Small intestine (tissue), 16 donors: ENCODE measurements at places on chromosomes 3 and 15. TPM values are rescaled to one million over a fixed set of nuclear protein-coding genes. Genes with fewer than 3 reads are reported as not detected.

DNA sequence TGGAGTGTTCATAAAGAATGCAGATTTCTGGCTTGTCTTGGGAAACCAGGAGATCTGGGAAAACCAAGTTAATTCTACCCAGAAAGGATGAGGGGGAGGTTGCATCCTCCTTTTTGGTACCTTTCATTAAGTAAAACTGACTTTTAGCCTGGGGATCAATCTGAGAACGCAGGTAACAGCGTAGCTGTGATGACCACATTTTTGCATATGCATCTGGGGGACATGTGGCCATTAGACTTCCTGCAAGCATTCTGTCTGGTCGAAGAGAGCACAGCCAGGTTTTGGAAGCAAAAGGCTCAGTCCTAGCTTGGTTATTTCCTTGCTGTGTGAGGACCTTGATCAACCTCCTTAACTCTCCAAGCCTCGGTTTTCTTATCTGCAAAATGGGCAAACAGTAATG, 145.2 kb downstream of the SHQ1 start:
- DNase-seq: no peak

DNA sequence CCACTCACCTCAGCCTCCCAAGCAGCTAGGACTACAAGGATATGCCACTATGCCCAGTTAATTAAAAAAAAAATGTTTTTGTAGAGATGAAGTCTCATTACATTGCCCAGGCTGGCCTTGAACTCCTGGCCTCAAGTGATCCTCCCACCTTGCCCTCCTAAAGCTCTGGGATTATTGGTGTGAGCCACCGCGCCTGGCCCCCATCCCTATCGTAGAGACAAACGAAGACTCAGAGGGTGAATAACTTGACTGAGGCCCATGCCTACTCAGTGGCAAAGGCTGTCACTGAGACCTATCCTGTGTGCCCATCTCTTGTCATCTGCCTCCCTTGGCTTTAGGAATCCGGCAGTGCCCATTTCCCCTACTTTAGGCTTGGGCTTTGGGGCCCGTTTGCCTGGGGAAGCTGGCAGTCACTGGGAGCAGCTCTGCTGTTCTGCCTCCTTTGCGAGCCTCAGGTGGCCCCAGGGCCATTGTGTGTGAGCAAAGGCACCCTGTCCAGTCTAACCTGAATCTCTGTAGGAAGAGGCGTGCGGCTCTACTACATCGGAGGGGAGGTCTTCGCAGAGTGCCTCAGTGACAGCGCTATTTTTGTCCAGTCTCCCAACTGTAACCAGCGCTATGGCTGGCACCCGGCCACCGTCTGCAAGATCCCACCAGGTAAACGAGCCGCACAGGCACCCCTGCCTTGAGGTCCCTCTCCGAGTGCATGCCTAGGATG, 70.1 kb downstream of the AAGAB start:
- no peak for DNase-seq

- DNase-seq: no peak
These were observed 19.0 kb downstream of the ANP32A start for GRCh38 chr15:68801572-68802148.

DNA sequence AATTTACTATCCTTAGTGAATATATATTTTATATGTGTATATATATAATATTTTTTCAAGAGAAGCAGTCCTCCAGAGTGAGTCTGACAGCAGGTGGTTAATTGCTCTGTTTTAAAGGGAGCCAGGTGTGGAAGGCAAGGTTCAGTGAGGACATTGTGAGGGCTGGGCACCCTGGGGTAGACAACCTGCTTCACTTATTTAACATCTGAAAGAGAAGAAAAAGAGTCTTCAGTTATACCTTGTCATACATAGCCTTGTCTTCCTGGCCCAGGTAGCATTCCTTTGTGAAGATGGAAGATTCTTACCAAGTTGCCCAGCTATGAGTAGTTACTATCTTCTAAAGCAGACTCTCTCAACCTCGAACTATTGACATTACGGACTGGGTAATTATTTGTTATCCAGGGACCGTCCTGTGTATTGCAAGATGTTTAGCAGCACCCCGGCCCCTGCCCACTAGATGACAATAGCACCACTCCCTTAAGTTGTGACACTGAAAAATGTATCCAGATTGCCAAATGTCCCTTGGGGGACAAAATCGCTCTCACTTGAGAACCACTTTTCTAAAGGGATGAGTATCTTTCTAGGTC, 336.0 kb upstream of the TRIM42 start:
- DNase-seq: no peak

DNA sequence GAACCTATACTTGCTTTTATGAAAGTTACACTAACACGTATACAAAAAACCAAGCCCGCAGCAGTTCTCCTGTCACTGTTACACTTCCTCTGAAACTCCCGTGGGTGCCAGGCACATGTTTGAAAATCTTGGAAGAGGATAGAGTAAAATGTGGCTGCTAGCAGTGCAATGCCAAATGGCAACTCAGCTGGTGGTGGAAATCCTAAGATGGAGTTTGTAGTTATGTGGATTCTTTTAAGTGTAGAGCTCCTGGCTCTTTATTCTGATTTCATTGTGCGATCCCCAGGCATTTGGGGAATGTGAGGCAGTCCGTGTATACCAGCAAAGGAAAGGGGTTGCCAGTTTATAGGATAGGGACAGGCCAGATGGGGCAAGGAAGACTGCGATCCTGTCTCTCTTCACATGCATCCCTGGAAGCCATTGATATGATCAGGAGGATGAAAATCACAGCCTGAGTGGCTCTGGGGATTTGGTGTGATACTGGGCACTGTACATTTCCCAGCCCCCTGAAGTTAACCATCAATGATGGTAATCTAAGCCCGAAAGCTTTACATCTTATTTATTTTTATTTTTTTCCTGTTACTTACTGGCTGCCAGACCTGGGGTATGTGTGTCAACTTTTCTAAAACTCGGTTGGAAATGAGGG, 1.1 kb downstream of the STAC start:
- no peak for DNase-seq

DNA sequence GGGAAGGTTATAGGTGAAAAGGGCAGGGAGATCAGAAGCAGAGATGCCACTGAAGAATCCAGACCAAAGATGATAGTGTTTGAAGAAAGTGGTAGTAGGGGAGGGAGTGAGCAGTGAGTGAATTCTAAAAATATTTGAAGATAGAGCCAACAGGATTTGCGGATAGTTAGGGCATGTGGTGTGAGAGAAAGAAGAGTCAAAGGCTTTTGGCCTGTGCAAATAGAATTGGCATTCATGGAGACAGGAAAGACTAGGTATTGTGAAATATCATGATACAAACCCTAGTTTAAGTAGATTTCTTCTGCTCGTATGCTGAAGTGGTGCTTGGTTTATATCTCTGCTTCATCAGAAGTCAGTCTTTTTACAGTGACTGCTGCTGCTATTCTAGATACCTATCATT, 224.2 kb upstream of the CFAP20DC start:
- DNase-seq: no peak

DNA sequence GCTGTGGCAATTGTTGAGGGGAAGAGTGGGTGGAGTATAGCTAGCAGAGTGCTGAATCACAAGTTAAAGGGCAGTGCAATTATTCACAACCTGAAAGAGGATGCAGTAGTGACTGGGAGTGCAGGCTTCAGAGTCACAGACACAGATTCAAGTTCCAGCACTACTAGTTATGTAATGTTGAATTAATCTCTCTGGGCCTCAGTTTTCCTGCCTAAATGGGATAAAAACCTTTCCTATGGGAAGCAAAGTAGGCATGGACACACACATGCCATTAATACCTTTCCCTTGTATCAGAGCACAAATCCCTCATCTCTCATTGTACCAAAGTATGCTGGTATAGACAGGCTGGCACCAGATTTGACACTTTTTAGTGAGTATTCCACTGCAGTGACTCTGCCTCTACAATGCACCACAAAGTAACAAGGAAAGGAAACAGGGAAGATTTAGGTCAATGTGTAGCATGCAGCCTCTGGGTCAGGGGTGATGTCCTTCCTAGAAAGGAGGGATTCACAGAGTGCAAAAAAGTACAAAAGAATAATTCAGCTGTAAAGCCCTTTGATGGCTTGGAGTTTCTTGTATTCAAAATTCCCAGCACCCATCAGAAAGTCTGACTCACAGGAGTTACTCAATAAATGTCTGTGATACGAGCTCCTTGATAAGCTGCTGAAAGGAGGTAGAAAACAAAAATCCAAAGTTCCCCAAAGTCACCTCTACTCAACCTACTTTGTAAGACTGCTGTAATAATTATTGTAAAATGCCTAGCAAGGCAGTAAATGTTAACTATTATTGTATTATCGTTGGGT, 507.5 kb upstream of the TGFBR2 start:
- peak; percentile 73 for DNase-seq

DNA sequence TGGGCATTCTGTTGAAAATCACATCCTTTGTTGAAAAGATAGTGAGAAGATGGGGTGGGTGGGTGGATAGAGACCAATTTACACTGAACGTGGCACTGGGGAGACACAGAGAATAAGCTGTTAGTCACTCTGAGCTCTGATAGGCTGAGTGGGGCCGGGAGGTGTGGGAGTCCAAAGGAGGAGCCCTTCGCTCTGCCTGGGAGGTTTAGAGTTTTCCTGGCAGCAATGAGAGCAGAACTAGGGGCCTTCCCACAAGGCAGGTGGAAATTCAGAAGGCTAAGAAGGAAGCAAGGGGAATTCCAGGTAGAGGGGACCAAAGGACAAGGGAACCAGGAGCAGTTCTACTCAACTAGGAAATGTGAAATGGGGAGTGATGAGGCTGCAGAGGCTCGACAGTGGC, 272.7 kb downstream of the RPLP1 start:
- no peak for DNase-seq

DNA sequence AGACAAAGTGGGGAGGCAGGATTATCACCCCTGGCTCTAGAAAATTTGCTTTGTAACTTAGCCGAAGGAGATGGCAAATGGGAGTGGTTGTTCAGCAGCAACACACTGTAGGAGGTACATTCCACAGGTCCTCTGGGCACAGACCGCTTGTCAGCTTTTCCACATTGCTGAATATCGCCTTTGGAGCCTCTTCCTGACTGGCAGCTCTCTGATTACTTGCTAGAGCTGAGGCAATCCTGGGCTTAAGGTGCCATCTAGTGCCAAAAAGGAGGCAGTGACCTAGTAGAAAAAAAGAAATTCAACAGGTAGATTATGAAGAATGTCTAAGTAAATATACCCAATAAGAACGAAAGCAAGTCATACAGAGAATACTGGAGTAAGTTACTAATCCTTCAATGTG, 13.1 kb upstream of the SCN5A start:
- peak; percentile 47 for DNase-seq

DNA sequence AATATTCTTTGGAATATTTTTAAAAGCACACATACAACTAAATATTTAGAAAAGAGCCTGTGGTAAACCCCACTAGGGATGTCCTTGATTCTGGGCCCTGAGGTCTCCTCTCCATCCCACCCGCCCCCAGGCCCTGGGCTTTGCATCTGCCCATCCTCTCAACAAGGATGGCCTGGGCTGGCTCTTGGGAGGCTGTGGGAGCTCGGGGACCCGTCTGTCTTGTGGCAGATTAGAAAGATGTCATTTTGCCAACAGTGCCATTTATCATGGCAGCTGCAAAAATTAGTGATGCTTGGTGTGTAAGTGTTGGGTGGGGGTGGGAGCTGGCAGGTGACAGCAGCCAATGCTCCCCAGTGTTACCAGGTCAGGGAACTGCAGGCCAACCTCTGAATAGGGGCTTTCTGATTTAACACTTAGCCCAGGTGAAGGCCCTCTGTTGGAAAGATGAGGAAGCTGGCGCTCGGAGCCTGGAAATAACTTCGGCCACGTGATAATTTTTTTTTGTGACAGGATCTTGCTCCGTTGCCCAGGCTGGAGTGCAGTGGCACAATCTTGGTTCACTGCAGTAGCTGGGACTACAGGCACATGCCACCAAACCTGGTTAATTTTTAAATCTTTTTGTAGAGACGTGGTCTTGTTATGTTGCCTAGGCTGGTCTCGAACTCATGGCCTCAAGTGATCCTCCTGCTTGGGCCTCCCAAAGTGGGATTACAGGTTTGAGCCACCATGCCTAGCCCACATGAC, 16.9 kb upstream of the CSPG4 start:
- no peak for DNase-seq

DNA sequence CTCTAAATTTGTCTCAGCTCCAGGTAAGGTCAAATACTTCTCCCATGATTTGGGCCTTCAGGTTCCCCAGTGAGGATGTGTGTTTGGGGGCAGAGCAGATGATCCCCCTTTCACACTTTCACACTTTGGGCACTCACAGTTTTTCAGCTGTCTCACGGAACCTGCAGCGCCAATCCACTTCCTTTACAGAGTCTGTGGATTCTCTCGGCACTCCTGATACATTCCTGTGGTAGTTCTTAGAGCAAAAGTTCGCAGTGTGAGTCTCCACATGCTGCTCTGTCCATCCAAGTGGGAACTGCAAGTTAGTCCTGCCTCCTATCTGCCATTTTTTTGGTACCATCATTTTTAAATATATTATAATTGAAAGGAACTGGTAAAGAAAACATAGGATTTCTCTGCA, 20.2 kb upstream of the CPOX start:
- DNase-seq: no peak

- DNase-seq: no peak
These were observed 484.2 kb upstream of the THBS1 start for GRCh38 chr15:39096608-39097205.

DNA sequence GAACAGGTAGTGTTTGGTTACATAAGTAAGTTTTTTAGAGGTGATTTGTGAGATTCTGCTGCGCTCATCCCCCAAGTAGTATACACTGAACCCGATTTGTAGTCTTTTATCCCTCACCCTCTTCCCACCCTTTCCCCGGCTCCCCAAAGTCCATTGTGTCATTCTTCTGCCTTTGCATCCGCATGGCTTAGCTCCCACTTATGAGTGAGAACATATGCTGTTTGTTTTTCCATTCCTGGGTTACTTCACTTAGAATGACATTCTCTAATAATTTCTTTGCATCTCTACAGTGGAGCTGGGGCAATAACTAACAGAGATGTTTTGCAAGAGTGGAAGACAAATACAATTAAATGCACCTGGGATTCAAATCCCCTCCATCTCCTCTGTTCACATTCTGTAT, 93.2 kb downstream of the TP63 start:
- no peak for DNase-seq

DNA sequence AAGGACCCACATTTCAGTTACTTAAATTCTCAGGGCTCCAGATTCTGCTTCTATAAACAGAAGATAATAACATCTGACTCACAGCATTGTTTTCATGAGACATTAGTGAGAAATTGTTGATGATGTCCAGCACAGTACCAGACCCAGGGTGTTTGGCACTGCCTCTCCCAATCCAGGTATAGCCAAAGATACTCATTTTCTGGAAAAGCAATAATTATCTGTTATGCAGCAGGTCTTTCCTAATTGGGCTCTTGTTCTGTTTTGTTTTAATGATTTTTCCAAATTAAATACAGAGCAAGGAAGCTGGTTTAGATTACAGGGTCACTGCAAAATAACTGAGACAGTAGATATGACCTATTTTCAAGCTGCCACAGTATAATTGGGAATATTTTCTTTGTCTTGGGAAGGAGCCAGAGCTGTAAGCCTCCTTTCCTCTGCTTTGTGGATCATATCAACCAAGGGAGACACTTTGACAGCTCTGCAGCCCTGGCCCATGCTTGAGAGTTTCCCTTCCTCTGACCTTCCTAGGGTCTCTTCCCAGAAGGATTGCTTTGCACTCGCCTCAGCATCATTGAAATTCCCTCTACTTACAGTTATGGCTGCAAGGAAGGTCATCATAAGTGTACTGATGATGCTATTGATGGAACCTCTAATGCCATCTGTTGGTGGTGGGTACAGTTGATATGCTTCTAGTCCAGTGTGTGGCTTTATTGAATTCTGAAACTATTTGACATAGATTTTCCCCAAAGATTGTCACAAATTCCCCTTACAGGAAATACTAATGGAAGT, 522.4 kb upstream of the ADAMTS9 start:
- DNase-seq: no peak

EDC3 gene
- 13.5 TPM for polyA plus RNA-seq

ARID3B gene
- polyA plus RNA-seq: 11.3 TPM

STAC gene
- polyA plus RNA-seq: 1.1 TPM

LEO1 gene
- polyA plus RNA-seq: 14.3 TPM

SLC27A2 gene
- 4.3 TPM for polyA plus RNA-seq

STRIT1 gene
- 0.18 TPM for polyA plus RNA-seq

ITPR1 gene
- polyA plus RNA-seq: 7.2 TPM
